ENCODE measurements at places on chromosomes 16 and 17.

DNA sequence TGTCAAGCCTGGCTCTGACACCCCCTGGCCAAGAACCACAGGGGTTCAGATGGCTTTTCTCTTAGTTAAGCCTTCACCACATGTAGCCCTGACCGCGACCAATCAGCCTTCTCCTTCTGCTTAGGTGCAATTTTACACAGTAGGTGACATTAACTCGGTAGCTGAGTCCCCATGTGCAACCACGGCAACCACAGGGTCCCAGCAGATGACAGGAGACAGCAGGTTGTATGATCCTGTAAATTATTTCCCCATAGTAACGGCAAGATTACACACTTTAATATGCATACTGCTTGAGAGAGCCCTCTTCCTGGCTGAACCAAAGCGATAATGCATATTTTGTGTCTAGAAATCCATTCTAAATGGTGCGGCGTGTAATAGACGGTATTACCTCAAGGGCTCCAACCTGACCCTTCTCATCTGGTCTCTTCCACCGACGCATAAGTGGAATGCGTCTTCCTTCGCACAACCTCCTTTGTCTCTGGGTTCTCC is 458.7 kb upstream of the ZFHX3 start:
- no peak for DNase-seq

DNA sequence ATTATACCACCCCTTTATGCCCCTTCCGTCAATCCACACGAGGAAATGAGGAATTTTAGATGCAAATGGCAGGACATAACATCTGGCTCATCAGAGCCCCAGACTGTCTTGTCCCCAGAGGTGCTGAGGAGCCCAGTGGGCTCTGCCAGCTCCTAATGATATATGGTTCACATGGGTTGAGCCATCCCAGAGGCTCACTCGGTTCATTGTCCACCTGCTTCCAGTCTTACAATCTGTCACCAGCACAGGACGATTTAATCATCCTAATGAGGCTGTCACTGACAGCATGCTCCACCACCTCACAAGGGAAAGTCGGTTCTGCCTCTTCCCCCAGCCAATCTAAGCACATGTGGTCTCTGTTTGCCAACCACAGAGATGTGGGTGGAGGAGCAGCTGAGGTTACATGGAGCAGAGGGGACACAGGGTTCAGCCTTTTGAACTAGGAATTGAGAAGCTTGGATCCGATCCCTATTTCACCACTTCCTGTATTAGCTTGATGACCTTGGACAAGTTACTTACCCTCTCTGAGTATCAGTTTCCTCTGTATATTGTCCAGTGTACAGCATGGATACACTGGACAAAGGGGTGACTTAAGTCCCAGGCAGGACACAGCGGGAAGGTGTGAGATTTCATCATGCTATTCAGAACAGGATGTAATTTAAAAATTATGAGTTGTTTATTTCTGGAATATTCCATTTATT is 27.0 kb upstream of the DHX8 start:
- DNase-seq, result peak; percentile 53

DNA sequence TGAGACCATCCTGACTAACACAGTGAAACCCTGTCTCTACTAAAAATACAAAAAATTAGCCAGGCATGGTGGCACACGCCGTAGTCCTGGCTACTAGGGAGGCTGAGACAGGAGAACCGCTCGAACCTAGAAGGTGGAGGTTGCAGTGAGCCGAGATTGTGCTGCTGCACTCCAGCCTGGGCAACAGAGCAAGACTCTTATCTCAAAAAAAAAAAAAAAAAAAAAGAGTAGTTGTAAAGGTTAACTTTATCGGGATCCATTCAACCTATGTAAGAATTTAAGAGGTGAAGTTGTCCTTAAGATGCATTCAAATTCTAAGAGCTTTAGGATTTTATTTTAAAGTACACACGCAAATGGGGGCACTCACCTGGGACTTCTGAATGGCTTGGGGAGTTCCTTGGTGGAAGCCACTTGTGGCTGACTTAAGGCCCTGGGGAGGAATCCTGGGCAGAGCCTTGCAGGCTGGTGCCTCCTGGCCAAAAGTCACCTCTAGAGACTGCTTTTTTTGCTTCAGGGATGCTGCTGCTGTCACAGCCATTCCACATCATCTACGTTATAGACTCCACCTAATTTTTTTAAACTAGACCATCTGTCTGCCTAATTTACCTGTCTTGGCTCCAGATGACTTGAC is 3.3 kb downstream of the CTCF start:
- no peak for DNase-seq

DNA sequence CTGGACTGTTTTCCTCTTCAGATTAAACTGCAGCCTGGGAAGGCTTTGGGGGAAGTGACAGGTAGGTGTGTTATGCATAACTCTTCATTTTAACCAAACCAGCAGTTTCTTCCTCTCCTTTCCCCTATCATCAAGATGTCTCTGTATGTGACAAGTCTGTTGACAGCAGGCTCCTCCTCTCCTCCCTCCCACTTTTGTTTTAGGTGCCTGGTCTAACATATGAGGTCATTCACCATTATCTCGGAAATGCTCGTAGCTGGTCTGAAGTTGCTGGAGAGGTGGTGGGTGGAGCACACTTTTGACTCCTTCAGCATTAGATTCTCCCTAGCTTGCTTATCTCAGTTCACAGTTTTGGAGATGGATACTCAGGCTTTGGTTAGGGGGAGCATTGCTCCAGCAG is 571.0 kb upstream of the EEF2KMT start:
- no peak for DNase-seq

DNA sequence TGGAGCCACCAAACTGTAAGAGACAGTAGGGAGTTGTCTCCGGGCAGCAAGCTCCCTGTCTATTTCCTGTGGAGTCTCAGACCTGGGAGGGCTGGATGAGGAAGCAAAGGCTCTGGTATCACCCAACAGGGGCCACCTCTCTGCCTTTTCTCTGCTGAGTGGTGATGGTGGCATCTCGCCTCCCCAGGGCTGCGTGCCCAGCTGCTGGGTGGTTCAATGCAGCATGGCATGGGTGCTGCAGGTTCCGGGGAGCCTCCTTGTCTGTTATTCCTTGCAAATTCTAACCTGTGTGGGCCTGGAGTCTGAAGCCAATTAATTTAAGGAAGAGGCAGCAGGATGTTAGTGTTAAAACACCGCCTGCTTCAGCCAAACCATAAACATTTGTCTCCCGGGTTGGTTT is 78.2 kb downstream of the CCDC182 start:
- DNase-seq, result no peak

DNA sequence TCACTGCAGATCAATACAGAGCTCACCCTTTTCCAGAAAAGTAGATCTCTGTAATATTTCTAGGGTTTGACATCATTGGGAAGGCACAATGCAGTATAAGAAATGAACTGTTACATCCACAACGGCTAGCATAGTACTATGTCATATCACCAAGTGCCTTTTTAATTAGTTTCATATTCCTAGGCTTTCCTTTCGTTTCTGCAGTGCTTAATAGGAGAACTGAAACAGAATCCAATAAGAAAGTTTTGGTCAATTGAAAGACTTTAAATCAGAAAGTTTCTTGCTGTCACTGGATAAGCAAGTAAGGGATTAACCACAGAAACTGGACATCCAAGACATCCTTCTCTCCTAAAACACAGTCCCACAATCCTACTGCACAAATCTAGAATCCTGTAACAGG is 3.5 kb upstream of the RNF43 start:
- DNase-seq, result no peak

DNA sequence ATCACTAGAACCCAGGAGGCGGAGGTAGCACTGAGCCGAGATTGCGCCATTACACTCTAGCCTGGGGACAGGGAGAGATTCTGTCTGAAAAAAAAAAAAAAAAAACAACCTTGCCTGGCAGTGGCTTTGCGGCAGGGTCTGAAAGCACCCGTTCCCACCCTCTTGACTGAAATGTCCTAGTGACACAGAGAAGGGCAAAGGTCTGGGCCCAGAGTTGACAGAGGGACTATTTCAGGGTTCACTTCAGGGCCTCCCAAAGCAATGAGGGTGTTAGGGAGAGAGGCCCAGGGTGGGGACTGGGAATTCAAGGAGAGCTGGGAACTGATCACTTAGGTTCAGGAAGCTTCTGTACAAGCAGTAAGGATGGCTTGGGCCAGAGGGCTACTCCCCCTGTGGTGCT is 13.8 kb upstream of the CDRT15L2 start:
- DNase-seq, result no peak

- no peak for DNase-seq
Observed at GRCh38 chr16:66490774-66491715, 58.9 kb downstream of the TK2 start.

DNA sequence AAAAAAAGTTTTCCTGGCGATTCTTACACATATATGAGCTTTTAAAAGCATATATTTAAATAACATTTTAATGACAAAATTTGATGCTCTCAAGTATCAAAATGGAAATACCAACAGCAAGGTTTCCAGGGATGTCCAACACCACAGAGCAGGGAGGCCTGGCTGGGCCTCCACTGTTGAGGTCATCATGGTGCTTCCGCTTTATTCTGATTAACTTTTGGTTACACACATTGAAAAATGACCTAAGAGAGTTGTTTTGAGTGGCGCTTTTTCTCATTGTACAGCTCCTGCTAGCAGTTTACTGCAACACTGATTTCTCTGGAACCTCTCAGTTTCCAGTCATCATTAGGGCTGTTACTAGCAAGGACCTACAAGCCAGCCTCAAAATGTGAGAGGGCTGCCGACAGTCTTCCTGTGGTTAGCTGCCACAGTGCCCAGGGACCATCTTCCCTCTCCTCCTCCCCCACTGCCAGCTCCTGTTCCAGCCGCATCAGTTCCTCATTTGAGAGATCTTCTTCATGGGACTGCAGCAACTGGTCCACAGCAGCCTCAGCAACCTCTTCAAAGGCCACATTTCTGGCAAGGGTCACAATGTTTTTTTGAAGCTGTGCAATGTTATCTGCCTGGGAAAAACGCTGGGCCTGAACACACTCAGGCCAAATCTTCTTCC is 21.3 kb downstream of the DEF8 start:
- DNase-seq, result no peak

DNA sequence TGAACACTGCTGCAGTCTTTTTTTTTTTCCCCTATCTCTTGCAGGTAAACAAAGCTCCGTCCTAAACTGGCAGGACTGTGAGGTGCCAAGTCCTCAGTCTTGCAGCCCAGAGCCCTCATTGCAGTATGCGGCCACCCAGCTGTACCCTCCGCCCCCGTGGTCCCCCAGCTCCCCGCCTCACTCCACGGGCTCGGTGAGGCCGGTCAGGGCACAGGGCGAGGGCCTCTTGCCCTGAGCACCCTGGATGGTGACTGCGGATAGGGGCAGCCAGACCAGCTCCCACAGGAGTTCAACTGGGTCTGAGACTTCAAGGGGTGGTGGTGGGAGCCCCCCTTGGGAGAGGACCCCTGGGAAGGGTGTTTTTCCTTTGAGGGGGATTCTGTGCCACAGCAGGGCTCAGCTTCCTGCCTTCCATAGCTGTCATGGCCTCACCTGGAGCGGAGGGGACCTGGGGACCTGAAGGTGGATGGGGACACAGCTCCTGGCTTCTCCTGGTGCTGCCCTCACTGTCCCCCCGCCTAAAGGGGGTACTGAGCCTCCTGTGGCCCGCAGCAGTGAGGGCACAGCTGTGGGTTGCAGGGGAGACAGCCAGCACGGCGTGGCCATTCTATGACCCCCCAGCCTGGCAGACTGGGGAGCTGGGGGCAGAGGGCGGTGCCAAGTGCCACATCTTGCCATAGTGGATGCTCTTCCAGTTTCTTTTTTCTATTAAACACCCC is 13.8 kb downstream of the IL34 start:
- no peak for DNase-seq

DNA sequence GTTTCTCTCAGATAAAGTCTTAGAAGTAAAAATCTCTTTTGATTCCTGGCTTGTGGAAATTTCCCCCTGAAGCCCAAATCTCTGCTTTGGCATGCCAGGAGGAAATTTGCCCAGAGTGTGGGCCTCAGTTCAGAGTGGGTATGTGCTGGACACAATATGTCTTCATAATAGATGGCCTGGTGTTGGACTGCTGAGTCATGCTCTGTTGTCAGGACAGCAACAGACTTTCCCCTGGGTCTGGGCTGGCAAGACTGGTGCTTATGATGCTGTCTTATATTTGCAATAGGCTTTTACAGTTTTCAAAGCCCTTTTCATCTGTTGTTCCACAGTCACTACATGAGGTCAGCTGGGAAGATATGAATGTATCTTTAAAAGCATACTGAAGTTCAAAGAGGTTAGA is 57.0 kb downstream of the SHISA9 start:
- no peak for DNase-seq

- DNase-seq, result no peak
Observed at GRCh38 chr17:67212231-67212630, 32.8 kb downstream of the HELZ start.

Measured in DMS 273 treated with DMSO at 0.1 percent for 48 hours (cell line).